ENCODE measurements at places on chromosomes 7 and 10.

- no peak for DNase-seq
These were observed 251.0 kb downstream of the BMPER start for GRCh38 chr7:34156336-34156735.

DNA sequence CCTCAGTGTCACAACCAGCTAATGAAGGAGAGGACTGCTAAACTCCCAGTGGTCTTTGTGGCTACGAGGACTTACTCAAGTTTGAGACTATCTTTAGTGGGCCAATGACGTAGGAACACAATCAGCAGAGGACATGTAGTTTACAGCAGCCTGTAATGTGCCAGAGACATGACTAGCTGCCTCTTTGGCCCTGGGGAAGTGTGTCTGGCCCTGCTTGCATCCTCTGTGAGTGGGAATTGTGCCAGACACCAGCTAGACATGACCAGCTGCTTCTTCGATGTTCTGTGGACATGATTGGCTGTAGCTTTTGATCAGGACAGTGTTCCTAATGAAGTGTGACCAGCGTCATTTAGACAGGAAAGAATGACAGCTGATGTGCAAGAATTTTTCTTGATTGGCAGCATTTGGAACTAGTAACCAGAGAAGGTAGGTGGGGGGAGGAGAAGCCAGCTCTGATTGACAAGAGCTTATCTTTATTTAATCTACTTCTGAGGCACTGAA, 141.7 kb downstream of the AUTS2 start:
- DNase-seq: no peak

- DNase-seq: no peak
These were observed 594 bp downstream of the ZNF503 start for GRCh38 chr10:75400771-75401568.

DNA sequence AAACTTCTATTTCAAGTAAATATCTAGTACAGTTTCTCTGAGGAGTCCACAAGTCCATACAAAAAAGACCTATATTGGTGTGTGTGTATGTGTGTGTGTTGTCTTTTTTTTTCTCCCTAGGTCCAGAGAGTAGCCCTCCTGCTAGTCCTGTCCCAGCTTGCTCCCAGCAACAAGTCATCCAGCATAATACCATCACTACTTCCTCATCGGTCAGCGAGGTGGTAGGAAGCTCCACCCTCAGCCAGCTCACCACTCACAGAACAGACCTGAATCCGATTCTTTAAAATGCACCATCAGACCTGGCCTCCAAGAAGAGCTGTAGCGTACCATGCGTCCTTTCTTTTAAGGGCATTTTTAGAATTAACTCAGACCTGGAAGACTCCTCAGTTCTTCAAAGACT, 139.1 kb downstream of the TRIL start:
- DNase-seq: no peak

DNA sequence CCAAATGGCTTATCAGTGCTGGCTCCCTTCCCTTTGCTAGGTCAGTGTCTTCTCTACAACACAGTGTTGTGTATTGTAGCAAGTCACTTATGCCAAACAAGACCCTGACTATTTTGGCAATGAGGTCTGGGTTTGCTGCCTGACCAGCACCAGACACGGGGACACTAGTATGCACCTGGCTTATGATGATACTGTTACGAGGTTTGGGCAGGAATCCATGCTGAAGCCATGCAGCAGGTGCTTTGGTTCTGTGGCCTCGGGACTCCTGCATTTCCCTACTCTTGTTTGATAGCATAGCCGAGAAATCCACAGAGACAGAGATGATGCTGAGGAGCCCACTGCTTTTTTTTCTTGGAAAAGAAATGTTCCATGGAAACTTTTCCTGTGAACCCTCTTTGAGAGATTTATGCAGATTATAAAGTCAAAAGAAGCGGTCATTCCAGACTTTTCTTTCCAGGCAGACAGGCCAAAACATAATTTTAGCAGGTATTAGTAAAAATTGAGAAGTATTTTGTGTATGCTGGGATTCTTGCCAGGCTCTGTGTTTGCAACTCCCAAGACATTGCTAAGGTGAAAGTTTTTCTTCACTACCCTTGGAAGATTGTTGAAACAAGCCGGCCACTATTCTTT, 291.1 kb downstream of the BBS9 start:
- DNase-seq: no peak

DNA sequence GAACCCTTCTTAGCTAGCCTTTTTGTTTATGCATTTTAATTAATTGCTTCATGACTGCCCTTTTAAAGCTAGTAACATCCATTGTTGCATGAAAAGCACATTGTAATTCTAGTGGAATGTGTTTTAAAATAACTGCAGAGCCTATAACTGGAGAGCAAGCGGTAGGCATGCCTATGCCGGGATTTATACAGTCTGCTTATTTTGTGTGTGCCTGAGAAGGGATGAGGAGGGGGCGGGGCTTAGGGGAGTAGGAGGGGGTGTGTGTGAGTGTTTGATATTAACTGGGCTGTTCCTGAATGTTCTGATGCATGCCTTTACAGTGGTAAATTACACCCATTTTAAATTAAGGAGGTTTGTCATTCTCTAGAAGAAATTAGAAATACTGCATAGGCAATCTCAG, 208.1 kb downstream of the TCF7L2 start:
- DNase-seq: peak; percentile 27

DNA sequence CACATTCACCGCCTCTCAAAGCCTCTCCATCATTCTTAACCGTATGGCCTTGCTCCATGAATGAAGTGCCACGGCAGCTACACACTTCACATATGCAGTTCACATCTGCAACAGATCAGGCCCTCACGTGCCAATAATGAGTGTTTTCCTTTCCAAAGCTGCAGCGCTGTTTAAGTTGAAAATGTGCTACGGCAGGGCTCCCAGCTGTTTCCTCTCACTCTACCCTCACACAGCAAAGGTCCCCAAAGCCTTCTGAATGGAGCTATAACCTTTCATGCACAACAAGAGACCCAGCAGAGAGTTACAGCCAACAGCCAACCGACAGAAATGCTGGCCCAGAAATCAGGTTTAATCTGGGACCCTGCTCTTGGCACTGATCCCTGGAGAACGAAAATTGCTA, 236.1 kb downstream of the ELMO1 start:
- DNase-seq: no peak

DNA sequence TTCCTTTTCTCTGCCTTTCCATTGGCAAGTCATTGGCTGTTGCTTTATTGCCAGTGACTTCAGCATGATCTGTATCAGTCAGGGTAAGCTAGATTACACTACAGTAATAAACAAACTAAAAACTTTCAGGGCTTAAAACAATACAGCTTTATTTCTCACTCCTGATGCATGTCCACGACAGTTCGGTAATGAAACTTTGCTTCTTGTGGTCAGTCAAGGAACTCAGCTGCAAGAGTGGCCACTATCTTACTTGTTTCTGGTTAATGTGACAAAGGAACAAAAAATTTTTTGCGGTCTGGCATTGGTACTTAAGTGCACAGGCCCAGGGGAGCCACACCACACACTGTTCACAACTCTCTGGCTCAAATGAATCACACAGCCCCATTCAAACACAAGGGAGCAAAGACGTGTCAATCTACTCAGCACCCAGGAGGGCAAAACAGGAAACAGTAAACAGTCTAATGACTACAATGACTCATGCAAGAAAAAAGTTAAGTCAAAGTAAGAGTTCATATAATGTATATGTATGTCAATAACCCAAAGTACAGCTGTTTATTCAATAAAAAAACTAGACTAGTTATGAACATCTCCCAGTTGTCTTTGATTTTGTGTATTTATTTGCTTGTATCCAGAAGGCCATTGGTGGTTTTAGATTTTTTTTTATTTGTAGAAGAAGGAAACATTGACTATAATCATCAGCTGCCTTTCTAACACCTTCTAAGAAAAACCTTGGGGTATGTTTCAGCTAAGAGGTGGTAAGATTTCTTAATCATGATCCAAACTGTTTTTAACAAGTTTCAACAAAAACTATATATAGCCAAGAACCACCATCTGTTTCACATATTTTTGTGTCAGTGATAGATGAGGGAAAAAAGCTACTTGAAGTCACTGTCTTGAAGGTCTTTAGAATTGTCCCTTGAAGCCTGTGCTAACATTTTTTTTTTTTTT, 134.4 kb upstream of the FAM3C start:
- peak; percentile 60 for DNase-seq

- no peak for DNase-seq
These were observed 583.3 kb upstream of the SORCS1 start for GRCh38 chr10:107747851-107748250.
